ENCODE measurements at places on chromosomes 11 and 22. TPM values are rescaled to one million over a fixed set of nuclear protein-coding genes. Genes with fewer than 3 reads are reported as not detected.

OR8D4 gene
- not detected for total RNA-seq

USP2 gene
- 210 TPM for total RNA-seq

P2RX6 gene
- total RNA-seq, result 23.7 TPM

DNA sequence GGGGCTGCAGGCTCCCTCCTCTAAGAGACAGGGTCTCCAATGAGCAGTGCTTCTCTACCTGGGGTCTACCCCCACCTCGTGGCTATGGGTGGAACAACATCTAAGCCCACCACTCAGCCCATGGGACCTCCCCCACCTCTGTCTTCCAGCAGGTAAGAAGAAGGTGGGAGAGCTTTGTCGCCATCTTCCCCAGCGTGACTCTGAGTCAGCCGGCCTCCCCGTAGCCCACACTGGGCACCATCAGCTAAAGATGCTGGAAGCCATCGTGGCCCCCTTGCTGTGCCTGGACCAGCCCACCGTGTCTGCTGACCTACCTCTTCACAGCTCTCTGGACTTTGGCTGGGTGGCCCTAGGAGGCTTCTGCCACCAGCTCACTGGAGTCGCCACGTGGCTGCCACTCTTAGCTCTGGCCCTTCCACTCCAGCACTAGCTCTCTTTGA is 944 bp downstream of the C11orf86 start:
- no peak for DNase-seq

DNA sequence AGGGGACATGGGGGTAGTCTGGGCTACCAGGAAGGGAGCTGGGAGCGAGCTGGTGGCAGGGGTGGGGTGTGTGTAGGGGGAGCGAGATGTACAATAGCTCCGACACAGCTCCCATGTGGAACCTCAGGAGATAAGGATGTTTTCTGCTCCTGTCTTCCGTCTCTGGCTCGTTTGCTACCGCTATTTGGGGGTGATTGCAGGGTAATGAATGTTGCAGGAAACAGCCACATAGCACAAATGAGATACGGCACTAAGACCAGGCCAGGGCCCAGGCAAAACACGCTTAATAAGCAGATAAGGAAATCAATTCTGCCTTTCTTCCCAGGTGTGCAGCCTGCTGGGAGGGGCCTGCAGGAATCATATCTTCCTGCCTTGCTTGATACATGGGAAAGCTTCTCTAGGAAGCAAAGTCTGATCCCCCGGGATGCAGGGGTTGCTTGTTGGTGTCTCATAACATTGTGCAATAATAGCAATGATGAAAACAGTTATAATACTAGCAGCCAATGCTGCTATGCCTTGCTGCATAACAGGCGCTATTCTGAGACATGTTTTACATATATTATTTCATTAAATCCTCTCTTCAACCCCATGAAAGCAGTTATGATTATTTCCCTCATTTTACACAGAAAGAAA is 158.7 kb downstream of the ST3GAL4 start:
- DNase-seq, result no peak

All from psoas muscle (tissue), 8 donors.